A673 (cell line): ENCODE measurements at places on chromosomes 6 and 20.

GRCh38 chr6:33126101-33126714 is 50.4 kb downstream of the HLA-DPB1 start:
- peak; percentile 49 for DNase-seq

DNA sequence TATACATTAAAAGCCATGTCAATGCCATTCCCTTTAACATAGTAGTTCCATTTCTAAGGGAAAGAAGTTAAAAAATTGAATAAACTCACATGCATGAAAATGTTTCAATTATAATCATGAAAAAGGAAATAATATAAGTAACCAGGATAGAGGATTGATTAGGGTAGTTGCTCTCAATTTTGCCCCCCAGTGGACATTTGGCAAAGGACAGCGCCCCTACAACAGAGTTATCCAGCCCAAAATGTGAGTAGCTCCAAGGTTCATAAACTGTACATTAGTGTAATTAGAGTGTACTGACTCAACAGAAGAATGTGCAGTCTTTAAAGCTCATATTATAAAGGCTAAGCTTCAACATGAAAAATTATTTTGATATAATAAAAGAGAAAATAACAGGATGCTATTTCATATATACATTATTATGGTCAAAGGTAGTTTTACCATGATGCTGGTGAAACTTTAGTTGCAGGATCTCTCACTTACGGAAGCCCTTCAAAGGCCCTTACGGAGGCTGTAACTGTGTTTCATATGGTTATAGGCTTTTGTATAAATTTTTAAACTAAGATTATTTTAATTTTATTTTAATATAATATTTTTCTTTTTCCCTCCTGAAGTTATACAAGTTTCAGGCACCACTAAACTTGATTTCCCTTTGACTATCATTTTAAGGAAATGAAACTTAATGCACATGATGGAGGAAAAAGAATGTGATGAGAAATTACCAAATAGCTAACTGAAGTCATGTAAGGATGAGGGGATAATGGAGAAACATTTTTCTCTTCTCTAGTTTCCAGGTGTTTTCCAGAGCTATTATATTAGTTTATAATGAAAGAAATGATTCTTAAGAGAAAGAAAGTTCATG is 403.6 kb downstream of the PLCB1 start:
- peak; percentile 19 for DNase-seq

- no peak for DNase-seq
Measured at GRCh38 chr6:142236691-142237090, 65.1 kb upstream of the ADGRG6 start.

GRCh38 chr6:142635130-142635529 is 309.8 kb downstream of the HIVEP2 start:
- no peak for DNase-seq

GRCh38 chr6:88810701-88811100 is 152.7 kb downstream of the RNGTT start:
- DNase-seq, result no peak

- no peak for DNase-seq
Measured at GRCh38 chr6:16145038-16145437, 16.2 kb downstream of the MYLIP start.

GRCh38 chr6:31911826-31912585 is 10.1 kb upstream of the ZBTB12 start:
- no peak for DNase-seq

- no peak for DNase-seq
Measured at GRCh38 chr6:134070271-134070670, 17.8 kb upstream of the SLC2A12 start.

DNA sequence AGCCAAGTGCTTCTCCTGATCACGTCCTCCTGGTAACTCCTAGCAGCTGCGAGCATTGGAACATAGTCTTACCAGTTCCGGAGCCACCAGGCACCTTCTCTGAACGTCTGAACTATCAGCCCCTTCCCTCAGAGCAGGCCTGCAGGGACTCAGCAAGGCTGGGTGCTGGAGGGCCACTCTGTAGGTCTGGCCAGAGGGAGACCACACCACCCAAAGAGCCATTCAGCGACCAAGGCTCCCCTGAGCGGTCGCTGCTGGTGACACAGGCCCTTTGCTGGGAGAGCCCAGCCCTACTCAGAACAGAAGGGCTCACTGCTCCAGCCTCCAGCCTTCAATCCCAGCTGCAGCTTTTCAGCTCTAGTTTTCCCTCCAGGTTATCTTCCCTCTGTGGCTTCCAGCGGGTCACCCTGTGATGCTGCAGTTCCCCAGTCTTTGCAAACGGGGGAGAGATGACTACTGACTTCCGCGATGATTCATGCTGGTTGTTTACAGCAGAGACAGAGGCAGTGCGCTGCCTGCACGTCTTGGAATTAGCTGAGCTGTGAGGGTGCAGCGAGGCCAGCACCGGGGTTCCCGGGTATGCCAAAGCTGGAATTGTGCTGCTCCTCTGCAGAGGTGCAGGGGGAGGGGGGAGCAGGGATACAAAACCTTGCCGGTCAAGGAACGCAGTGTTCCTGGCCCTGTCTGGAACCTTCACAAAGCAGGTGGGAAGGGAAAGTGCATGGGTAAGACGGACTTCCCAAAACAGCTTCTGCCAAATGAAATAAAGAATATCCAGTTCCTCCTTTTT is 161.4 kb downstream of the LY86 start:
- DNase-seq, result peak; percentile 76

DNA sequence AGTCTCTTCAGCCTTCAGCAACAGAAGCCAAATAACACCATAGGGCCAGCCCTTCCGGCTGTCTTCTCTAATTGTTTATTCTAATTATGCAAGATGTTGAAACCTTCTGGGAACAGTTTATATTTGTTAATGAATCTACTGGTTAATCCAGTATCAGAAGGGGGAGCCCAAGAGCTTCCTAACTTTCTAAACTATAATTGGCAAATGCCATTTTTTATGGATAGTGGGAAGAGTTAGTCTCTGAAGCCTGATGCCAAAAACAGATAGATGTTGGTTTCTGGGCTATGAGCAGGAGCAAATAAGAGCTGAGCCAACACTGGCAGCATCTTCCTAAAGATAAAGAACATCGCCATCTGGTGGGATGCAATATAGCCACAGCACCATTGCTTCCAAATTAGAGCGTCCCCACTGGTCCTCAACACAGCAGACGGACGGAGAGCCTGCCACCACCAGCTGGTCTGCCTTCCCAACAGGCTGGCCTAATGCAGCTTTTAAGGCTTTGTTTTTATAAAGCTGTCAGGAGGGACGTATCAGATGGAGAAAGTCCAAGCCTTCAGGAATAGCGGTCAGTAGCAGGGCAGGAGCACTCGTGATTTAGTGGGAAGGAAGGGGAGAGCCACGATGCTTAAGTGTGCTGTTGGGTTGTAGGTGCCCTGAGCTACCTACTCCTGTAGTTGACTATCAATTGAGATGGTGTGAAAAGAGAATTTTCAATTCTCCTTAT is 118.8 kb downstream of the RALGAPA2 start:
- peak; percentile 78 for DNase-seq

DNA sequence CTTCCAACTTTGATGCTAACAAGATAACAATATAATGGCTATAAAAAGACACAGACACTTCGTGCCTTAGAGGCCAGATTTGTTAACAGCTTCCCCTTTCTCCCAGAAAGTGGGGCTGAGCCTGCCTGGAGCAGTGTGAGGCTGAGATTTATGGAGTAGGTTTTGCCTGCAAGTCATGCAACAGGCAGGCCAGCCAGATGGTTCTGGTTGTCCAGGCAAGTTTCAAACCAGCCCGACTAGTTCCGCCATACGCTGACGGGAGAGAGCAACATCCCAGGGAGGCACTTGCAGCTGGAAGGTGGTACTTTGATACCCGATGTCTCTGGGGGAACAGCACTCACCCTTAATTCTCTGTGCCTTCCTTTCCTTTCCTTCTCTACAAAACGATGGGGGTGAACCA is 81.3 kb upstream of the NAA20 start:
- DNase-seq, result no peak

- peak; percentile 33 for DNase-seq
Measured at GRCh38 chr6:166959911-166960608, 3.7 kb upstream of the RNASET2 start.

- no peak for DNase-seq
Measured at GRCh38 chr6:121688974-121689373, 253.5 kb downstream of the GJA1 start.

DNA sequence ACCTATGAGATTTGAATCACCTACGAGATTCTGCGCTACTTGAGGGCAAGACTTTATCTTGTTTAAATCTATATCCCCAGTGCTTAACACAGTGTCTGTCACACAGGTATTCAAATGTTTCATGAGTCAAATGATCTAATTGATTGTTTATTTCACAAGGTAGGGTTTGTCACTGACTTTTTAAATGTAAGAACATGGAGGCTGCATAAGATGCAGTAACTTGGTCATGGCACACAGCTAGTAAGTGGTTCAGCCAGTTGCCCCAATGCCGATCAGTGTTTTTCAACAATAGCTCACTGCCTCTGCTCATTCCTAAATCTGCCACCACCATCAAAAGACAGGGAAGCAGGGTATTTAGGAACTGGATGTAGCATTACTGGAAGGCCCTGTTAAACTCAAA is 42.4 kb upstream of the LRRC1 start:
- no peak for DNase-seq

DNA sequence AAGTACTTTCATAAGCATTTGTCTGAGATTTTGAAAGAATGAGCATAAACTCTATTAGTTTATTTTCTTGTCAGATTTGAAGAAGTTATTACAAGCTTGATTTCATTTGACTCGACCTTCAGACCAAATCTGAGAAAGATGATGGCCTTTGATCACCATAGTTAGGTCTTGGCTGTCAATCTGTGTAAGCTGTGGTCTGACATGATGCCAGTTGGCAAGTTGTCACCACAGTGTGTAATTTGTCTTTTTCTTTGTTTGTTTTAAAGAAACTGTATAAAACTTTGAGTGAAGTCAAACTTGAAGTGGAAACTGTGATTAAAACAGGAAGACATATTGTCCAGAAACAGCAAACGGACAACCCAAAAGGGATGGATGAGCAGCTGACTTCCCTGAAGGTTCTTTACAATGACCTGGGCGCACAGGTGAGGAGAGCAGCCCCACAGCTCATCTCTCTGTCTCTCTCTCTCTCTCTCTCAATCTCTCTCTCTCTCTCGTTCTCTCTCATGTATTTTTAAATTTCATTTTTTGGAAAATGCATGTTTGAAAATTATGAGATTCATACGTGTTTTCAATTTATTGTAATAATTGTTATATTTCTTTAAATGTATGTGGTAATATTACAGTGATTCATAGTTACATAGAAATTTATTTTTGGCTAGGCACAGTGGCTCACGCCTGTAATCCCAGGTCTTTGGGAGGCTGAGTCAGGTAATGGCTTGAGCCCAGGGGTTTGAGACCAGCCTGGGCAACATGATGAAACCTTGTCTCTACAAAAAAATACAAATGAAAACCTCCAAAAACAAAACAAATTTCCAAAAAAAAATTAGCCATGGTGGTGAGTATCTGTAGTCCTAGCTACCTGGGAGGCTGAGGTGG is 208.1 kb downstream of the UTRN start:
- DNase-seq, result no peak

- no peak for DNase-seq
Measured at GRCh38 chr6:158643836-158644230, 710 bp downstream of the DYNLT1 start.

DNA sequence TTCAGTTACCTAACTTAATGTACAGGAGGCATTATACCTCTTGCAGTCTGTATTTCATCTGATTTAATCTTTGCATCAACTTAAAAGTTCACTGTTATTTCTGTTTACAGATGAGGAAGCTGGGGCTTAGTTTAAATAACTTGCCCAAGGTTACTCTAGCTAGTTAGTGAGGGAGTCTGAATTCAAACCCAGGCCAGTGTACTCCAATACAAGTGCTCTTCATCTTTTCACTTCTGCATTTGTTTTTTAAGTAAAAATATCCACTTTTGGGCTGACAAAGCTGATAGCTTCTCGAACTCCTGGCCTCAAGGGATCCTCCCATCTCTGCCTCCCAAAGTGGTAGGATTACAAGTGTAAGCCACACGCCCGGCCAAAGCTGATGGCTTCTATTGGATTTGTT is 23.6 kb downstream of the RREB1 start:
- no peak for DNase-seq
